ENCODE measurements at places on chromosomes 1 and 21.

DNA sequence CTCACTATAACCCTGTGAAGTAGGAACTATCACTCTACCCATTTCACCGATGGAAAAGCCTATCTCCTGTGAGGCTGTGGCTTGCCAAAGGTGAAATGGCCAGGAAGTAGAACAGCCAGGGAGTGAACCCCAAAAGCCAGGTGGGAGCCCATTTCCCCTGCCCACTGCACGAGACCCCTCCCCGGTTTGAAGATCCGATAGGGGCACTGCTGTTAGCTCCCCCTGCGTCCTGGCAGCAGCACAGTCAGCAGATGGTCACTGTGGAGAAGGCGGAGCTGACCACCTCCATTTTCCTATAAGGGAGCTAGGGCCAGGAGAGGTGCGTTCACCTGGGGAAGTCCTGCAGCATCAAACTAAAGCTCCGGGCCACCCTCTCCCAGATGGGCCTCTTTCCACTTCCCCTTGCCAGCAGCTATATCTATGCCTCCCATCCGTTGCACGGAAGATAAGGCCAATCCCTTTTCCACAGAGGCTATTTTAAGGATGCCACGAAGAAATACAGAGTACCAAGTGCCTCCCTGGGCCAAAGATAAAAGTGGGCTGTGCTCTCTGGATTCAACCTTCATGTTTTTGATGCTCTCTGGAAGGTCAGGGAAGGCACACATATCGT lies 7.8 kb downstream of the ERG start:
- no peak for DNase-seq

- no peak for DNase-seq
These were observed 70.2 kb upstream of the PDE4B start for GRCh38 chr1:65722461-65722860.

DNA sequence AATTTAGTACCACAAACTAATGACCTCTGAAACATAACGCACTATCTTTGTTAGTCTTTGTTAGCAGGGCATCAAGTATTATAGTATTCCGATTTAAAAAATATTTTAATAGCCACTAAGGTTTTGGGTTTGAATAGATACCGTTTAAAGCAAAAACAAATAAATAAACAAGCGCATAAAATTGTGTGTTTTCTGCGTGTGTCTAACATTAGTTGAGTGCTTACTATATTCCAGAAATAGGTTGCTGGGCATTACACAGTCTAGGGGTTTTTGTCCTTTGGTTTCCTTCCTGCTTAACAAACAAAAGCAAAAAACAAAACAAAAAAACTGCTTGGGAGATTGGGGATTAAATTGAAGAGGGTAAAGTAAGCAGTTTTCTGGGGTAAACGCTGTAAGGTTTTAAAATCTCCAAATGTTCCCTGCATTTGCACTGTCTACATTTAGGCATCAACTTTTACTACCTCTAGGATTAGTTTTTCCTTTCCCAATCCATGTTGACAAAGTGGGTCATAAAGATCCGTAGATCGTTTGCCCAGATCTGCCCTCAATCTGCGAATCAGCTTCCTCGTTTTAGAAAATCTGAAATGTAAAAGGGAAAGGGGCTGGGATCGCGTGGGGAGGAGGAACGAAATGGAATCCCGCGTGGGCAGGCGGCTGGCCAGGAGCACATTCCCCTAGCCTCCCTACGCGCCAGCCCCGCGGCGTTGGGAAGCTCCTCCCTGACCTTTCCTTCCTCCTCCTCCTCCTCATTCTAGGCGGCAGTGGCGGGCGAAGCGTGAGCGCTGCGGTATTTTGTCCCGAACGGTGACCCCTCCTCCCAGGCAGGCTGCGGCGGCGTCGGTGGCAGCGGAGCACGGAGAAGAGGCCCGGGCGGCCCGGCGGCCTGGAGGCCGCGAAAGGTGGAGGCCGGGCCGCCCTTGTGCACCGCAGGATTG lies at the start of gene KCTD3:
TSS of gene KCTD3 (plus strand) at position 749 of the 935 bp plus-strand sequence. CDS start 382 bp downstream, outside the sequence.
- DNase-seq, result peak; percentile 67

- no peak for DNase-seq
These were observed 158.5 kb downstream of the RRAGC start for GRCh38 chr1:38701088-38701487.

DNA sequence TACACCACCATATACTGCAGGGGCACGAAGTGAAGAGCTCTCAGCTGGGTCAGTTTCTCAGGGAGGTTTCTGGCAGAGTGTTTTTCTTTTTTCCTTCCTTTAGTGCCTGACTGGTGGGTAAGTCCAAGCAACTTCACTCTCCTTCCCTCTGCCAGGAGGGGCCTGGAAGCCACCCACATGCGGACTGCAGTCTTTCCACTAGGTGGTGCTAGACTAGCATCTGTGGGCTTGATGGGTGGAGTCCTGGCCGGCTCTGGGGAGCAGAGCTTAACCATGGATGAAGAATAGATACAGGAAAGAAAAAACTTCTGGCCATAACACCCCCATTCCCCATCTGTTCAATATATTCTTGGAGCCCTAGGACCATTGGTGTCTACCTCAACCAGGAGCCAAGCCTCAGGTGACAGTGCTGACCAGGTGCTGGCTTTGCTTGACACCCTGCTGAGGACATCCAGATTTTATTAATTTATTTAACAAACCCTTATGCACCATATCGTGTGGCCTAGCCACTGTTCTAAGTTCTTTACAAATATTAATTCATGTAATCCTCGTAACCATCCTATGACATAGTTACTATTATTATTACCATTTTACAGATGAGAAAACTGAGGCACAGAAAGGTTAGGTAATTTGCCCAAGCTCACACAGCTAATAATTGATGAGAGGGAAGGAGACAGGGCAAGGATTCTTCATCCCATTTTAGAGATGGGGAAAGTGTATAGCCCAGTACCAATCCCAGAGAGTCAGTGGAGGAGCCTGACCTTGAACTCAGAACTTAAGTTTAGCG lies 126.7 kb upstream of the CSF3R start:
- peak; percentile 57 for DNase-seq

GRCh38 chr1:226547754-226548191 lies 791 bp upstream of the STUM start:
- peak; percentile 51 for DNase-seq

DNA sequence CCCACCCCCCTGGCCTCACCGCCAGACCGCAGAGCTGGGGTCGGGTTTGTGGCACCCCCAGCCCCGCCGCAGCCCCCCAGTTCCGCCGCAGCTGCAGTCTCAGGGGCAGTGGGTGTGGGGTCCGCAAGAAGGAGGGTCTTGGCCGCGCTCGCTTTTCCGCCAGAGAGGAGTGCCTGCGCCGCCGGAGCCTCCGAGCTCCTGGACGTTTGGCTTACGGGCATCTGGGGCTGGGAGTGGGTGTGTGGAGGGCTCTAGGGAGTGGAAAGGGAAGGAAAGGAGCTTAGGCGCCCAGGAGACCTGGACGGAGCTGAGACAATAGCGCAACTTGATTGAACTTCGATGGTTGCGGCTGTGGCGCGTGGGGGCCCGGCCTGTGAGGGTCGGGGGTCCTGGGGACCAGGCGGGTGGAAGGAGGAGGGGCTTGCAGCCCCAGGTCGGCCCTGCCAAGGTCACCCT lies 88.8 kb upstream of the IPO9 start:
- DNase-seq, result no peak

DNA sequence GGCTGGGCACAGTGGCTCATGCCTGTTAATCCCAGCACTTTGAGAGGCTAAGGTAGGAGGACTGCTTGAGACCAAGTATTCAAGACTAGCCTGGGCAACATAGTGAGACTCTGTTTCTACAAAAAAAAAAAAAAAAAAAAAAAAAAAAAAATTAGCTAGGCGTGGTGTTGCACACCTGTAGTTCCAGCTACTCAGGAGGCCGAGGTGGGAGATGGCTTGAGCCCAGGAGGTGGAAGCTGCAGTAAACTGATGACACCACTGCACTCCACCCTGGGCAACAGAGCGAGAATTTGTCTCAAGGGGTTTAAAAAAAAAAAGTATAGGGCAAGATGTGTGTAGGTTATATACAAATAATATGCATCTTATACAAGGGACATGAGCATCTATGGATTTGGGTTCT lies 2.6 kb downstream of the TDRKH start:
- no peak for DNase-seq

DNA sequence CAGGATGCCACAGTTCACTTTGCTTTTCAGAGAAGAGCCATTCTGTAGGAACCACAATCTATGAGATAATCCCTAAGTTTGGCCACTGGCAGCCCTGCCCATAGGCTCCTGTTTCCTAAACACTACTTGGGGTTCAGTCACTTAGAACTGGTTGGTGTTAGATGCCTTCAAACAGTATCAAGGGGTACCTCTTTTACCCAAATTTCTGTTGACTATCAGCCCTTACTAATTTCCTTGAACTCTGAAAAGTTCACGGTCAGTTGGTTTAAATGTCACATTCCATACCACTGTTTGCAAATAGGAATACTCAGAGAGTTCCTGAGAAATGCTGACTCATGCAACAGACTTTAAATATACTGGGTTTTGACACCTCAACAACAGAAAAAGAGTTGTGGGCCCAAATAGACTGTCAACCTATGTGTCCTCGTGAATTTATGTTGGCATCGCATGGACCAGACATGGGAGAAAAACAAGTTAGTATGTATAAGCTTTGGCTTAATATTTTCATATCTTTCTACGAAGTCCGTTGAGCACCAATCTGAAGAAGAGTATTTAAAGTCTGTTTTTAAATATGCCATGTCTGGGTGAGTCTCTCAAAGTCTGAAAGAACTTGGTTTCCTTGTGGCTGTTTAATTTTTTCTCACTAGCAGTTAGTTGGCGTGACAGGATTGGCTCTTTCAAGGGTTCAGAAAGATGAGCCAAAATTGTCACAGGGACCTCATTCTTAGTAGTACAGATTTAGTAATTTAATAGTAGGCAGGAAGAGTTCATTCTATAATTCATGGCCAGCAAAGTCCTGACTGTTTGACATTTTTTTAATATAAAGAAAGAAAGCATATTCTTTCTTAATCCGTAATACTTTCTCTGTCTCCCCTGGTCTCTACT lies 56.5 kb upstream of the ZNF326 start:
- DNase-seq, result no peak

DNA sequence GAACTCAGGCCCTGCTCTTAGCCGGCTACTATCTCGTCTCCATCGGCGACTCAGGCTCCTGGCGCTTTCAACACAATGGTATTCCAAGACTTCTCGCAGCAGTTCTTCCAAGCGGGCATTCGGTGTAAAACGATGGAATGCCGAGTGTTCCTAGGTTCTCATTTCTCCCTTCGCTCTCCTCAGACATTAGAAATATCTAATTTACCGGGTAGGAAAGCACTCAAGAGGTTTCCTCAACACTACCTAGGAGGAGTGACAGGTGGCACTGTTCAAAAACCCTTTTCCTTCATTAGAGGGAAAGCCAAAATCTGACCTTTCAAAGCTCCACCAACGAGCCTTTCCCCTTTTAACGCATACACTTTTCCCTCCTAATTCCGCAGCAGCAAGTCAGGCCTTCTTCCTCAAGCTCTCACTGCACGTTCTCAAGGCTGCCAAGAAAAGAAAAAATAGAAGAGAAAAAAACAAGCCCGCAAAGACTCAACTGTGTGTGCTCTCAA lies 601 bp downstream of the UBE2G2 start:
- peak; percentile 30 for DNase-seq

- no peak for DNase-seq
These were observed 4.0 kb upstream of the PROX1 start for GRCh38 chr1:213983493-213984386.

- DNase-seq, result peak; percentile 72
These were observed at the start of gene MACF1 for GRCh38 chr1:39204441-39205081. Gene MACF1 (plus strand): TSS chr1:39204695. CDS start chr1:39205023, 328 bp downstream.
